ENCODE measurements at places on chromosomes 5 and 9. TPM values are rescaled to one million over a fixed set of nuclear protein-coding genes. Genes with fewer than 3 reads are reported as not detected.

The PPP1R26 gene
- not detected for total RNA-seq

The MUSK gene
- not detected for total RNA-seq

The MEIKIN gene
- not detected for total RNA-seq

The TMEM161B gene
- total RNA-seq, result 23.9 TPM

The TPPP gene
- total RNA-seq, result not detected

The RNF208 gene
- total RNA-seq, result 4.5 TPM

The AGXT2 gene
- not detected for total RNA-seq

- DNase-seq, result no peak
These were observed 12.7 kb downstream of the PDGFRB start for GRCh38 chr5:150142959-150143349.

GRCh38 chr5:180115326-180116076 lies 43.9 kb upstream of the RNF130 start:
- no peak for DNase-seq

DNA sequence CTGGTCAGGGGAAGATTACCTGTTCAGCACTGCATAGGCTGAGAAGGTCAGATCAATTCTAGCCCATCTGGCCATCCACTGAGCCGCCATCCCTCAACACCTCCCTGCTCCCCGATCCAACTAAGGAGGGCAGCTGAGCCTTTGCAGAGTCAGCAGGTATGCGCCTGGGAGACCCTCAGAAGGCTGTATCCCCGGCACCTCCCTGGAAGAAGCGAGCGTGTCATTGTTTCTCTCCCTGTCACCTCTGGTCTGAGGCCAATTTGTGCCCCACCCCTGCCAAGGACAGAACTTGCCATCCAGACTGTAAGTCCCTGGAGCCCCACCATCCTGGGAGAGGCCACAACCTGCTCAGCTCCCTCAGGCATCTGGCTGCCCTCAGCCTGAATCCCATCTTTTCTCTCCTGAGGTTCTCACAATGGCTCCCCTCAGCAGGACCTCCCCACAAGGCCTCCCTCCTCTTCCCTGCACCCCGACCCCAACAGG lies 2.6 kb downstream of the CLTB start:
- no peak for DNase-seq

DNA sequence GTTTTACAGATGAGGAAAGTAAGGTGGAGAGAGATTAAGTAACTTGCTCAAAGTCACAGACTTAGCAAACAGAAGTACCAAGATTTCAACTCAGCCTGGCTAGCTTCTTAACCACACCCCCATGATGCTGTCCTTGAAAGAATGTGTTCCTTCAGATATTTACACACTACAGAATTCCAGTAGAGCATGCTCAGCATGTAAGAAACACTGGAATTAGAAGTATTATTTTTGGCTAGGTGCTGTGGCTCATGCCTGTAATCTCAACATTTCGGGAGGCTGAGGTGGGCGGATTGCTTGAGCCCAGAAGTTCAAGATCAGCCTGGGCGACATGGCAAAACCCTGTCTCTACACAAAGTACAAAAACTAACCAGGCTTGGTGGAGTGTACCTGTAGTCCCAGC lies 142.4 kb downstream of the EDIL3 start:
- no peak for DNase-seq

DNA sequence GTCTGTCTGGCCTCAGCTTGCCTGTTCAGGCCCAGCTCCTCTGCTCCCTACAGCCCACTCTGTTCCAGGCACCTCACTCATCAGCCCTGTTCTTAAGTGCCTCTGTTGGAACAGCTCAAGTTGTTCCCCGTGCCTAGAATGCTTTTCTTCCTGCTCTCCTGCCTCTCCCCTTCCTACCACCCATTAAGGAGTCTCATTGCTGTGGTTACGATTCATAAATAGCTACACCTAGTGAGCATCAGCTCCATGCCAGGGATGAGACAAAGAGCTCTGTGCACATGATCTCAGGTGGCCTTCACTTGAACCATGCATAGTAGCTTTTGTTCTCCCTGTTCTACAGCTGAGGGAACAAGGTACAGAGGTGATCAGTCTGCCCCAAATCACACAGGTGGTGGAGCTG lies 54.3 kb downstream of the PSD2 start:
- no peak for DNase-seq

- no peak for DNase-seq
These were observed 408.1 kb downstream of the HTR1A start for GRCh38 chr5:63554191-63554590.

DNA sequence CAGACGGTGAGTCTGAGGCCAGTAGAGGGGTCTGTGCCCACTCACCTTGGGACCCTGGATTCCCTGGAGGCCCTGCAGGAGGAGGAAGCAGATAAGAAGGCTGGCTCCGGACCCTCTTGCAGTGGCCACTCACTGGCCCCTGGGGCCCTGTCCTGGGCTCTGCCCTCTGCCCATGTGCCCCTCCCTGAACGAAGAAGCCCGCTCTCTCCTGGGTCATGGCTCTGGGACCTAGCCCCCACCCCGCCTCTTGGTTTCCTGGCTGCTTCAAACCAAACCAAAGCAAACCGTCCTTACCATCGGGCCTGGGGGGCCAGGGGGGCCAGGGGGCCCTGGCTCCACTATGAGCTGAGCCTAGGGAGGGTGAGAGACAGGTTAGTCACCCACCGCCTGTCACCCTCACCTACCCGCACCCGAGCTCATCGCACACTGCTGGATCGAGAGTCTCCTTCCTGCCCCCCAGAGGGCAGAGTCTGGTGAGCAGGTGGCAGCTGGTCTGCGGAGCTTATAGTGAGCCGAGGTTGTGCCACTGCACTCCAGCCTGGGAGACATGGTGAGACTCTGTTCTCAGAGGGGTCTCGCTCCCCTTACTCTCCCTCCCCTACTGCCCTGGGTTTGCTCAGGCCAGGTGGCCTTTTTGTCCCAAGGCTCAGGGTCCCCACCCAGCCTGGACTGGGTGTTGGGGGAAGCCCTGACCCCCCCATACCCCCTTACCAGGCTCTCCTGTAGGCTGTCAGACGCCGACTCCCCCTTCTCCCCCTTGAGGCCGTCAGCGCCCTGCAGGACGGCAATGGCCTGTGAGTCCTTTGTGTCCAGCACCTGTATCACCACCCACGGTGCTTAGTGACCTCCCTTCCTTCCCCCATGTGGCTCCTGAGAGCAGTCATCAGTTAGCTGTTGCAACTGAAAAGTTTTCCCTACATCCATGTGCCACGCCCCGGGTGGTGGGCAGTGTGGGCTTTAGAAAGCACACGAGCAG lies 15.2 kb upstream of the PHYKPL start:
- DNase-seq, result peak; percentile 61

GRCh38 chr5:117262572-117263131 lies 688.0 kb upstream of the SEMA6A start:
- no peak for DNase-seq

GRCh38 chr5:172816925-172817562 lies 17.0 kb upstream of the ERGIC1 start:
- DNase-seq, result no peak

- DNase-seq, result no peak
These were observed 92.6 kb upstream of the ALDH1B1 start for GRCh38 chr9:38299856-38300255.

- DNase-seq, result no peak
These were observed 169.2 kb upstream of the HMHB1 start for GRCh38 chr5:143642791-143643190.

GRCh38 chr9:135864447-135865049 lies 42.8 kb downstream of the CAMSAP1 start:
- peak; percentile 79 for DNase-seq

DNA sequence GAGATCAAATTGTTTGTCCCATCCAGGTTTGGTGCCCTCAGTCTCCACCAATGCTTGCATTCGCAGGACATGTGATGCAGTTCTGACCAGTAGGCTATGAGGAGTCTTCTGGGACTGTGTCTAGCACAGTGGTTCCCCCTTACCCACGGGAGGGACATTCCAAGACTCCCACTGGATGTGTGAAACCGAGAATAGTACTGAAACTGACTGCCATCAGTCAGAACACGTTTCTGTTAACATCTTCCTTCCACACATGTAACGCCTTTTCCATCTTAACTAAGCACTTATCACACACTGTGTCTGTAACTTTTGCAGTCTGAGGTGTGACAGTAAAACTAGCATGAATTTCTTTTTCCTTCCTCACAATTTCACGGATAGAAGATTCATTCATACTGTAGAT lies 74.7 kb downstream of the PTTG1 start:
- no peak for DNase-seq

DNA sequence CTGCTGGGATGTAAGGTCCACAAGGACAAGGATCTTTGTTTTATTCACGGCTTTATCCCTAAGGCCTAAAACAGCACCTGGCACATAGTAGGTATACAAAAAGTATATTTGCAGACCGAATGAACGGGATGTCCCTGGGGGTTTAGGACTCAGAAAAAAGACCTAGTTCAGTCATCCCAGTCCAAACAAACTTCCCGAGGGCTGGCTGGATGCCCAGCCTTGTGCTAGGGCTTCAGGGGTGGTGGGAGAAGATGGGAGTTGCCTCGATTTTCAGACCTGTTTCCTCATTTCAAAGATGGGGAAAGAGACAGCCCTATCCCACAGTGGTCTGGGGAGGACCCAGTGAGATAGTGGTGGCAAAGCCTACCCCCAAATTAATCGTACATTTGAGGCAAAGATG lies 3.0 kb upstream of the PROB1 start:
- DNase-seq, result no peak

- peak; percentile 59 for DNase-seq
These were observed 17.3 kb upstream of the TNIP1 start for GRCh38 chr5:151097820-151098767.

DNA sequence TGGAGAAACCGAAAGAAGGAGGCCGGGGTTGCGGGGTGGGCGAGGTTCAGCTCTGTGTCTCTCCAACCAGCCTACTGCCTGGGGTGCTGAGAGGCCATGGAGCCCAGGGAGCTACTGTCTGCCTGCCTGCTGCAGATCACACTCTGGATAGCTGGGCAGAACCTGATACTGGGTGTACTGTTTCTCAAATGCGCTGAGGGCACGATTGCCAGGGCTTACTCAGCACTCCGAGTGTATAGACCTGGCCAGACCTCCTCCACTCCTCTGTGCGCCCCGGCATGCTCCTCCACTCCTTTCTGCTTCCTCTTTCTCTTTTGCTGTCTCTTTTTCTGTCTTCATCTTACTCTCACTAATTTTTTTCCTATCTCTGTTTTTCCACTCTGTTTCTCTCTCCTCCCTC lies 215.1 kb downstream of the PAPPA start:
- no peak for DNase-seq

DNA sequence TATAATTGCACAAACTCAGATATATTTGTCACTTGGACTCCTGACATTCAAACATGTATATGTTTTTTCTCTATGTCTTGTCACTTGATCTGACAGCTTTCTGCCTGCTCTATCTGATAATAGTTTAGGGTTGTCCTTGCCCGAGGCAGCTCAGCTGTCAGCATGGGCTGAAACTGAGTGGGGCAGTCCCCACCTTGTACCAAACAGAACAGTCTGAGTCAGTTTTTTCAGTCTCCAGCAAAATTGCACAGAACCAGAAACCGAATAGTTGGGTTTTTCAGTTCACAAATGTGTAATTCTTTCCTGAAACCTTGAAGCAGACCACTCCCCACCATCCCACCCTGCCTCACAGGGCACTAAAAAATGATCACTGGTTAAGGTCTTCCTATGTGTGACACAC lies 9.5 kb upstream of the HAND1 start:
- no peak for DNase-seq

DNA sequence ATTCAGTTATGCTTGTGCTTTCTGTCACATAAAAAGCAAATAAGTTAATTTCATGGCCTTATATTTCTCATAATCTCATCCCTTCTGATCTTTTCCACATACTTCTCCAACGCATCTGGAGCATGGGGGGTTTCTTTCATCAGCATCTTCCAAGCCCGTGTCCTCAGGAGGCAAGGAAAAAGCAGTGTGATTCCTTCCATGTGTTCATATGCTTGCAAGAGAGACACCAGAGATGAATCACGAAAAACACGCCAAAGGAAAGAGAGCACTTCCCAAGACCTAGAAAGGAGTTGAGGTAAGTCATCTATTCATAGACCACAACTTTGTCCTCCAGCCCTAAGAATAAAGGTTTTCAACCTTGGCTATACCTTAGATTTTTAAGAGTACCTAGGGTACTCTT lies 26.0 kb upstream of the SVEP1 start:
- DNase-seq, result no peak

DNA sequence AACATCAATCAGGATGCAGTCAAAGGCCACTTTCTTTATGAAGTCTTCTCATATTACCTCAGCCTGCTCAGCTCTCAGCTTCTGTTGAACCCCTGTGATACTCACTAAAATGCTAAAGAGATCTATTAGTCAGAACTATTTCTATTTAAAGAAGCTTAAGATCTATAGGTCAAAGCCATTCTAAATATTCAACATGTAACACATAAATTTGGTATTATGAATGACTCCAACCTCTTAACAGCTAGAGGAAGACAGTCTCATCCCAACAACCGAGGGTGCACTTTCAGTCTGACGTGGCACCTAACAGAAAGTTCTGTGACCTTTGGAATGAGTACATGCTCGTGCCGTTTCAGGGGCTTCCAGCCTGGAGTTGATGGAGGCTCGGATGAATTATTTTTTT lies 301.5 kb upstream of the VLDLR start:
- no peak for DNase-seq

DNA sequence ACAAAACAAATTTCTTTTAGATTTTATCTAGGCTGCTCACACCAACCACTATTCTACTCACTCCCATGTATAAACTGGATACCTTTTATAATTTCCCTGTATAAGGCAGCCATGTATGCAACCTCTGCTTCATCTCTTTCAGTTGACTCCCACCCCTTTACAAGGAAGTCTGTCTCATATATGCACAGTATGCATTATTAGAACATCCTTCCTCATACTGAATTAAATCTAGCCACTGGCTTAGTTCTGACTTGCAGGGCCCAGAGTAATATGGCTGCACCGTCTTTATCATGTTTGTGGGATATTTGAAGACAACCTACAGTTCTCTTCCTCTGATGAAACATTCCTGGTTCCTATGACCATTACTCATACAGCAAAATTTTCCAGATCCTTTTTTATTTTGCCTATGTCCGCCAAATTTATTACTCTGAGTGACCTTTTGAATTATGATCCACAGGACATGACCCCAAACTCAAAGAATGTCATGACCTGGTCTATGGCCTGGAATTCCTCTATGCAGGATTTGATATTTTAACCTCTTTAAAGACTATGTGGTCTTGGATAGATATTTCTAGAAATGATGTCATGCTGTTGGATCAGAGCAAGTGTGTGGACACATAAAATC lies 76.6 kb upstream of the ITGA1 start:
- no peak for DNase-seq

GRCh38 chr5:133831491-133832224 lies 136.8 kb downstream of the C5orf15 start:
- no peak for DNase-seq

- DNase-seq, result no peak
These were observed 59.8 kb downstream of the TNC start for GRCh38 chr9:115058175-115058574.

DNA sequence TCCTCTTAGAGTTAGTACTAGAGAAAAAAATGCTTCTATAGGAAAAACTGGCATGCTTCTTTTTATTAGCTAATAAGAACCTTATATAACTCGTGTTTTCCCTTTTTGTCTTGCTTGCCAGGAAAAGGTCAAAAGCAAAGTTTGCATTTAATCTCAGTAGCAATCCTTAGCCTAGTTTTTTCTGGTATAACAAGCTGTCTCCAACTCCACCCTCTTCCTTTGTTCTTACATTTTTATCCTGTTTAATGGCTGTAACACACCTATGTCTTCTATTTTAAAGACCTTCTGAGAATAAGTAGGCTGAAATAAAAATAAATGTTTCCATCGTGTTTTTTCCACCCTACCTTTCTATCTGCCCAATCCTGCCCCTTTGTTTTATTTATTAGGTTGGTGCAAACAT lies 158.3 kb downstream of the SNCAIP start:
- no peak for DNase-seq
